Activated CD4-positive, alpha-beta T cell treated with anti-CD3 and anti-CD28 coated beads for 24 hours (primary cell): ENCODE measurements at places on chromosomes 7 and 10.

DNA sequence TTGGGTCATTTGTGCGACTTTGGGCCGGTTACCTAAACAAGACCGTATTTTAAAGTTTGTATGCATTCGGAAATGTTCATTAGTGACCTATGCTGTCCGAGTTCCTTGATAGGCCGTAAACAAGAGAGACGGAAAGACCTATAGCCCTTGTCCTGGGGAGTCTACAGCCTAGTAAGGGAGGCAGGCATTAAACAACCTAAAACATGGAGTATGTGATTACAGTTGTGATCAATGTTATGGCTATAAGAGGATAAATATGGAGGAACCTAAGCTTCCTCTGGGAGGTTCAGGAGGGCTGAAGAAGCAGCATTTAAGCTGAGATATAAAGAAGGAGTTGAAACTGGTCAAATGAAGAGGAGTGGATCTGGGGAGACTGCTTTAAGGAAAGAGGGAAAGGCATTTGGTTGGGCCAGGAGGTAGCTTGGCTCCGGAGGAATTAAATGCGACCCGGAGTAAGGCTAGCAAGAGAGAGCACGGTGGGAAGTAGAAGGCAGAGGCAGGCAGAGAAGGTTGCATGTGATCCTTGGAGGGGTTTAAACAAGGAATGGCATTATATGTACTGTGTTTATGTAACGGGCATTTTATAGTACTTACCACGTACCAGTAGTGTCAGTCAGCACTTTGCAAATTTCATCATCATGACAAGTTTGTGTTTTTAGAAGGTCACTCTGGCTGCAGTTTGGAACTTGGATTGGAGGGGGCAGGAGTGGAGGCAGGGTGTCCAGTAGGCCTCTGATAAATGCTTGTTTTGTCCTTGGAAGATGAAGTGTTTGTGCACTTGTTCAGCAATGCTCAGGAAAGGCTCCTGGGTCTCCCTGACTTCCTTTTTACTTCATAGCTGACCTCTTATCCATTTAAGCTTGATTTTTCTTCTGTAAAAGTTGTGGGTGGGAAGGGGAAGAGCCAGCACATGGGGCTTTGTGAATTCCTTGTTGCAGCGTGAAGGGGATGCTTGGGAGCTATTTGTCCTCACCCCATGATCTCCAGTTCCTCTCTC lies 1.0 kb upstream of the AVPI1 start:
- no peak for DNase-seq

DNA sequence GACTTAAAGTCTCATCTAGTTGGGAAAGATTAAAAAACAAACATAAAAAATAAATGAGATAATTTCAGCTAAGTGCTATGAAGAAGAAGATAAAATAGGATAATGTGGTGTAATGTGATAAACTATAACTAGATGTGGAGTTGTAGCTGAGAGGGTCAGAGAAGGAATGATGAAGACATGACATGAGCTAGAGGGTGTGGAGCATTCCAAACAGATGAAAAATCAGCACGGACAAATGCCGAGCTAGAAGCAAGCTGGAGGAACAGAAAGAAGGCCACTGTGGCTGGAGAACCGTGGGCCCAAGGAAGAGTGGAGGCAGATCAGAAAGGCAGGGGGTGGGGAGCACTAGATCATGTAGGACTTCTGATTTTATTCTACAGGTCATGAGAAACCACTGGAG lies 70.6 kb downstream of the CDK6 start:
- DNase-seq = no peak

- peak; percentile 13 for DNase-seq
Measured at GRCh38 chr10:104614245-104614831, 26.8 kb upstream of the SORCS3 start.

- DNase-seq = no peak
Measured at GRCh38 chr7:4873071-4873944, 10.2 kb downstream of the RADIL start.
